ENCODE measurements at places on chromosomes 12 and 14.

- no peak for DNase-seq
These were observed 129.1 kb downstream of the PTPRB start for GRCh38 chr12:70508178-70508577.

DNA sequence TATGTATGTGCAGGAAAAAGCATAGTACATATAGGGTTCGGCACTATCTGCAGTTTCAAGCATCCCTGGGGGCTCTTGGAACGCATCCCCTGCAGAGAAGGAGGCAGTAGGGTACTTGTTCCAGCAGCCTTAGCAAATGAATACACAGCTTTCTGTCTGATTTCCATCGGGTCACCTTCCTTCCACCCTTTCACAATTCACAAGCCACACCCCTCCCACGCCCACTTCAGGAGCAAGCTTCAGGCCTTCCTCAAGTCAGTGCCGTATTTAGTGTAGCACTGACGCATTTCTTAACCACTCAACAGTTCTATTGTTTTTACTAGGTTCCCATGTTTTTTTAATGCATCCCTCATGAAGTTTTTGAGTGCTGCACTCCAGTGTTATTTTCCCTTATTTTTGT is 64.2 kb downstream of the CLMN start:
- DNase-seq, result peak; percentile 57

- DNase-seq, result no peak
These were observed 227.6 kb upstream of the FOXN3 start for GRCh38 chr14:89644641-89645040.

- DNase-seq, result no peak
These were observed 66.3 kb upstream of the NCOR2 start for GRCh38 chr12:124633365-124634362.

- no peak for DNase-seq
These were observed 881 bp upstream of the PUS1 start for GRCh38 chr12:131928080-131928710.

- DNase-seq, result peak; percentile 51
These were observed 5.1 kb upstream of the PAPLN start for GRCh38 chr14:73231981-73232851.

- no peak for DNase-seq
These were observed 94.5 kb downstream of the MYRFL start for GRCh38 chr12:69919495-69919894.

DNA sequence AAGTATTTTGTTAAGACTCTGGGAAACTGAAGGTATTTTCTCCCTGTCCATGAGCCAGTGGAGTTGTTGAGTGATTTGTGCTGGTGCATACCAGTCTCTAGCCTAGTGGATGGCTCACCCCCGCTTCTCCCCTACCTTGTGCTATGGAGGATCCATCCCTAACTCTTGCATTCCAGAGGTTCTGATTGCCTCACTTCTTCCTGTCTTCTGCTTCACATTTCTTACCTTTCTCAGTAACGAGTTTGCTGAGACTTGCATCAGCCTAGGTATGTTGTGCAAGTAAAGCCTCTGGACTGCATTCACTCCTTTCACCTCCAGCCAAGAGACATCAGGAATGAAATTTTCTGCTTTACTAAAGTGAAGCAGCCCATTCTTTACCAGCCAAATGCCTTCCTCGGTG is 391.6 kb downstream of the ZFP36L1 start:
- no peak for DNase-seq

- DNase-seq, result no peak
These were observed 2.3 kb downstream of the ANKRD9 start for GRCh38 chr14:102507081-102507856.

- DNase-seq, result no peak
These were observed 447.5 kb downstream of the ADAMTS20 start for GRCh38 chr12:43104494-43104893.

- no peak for DNase-seq
These were observed 191.0 kb downstream of the ERC1 start for GRCh38 chr12:1182069-1182468.

GRCh38 chr12:88241862-88242570 is 99.9 kb downstream of the TMTC3 start:
- no peak for DNase-seq

- DNase-seq, result no peak
These were observed 24.0 kb upstream of the TMED10 start for GRCh38 chr14:75200451-75200850.

- no peak for DNase-seq
These were observed 39.4 kb upstream of the ANO4 start for GRCh38 chr12:100755186-100755585.

GRCh38 chr14:63277591-63278183 is 41.0 kb downstream of the GPHB5 start:
- DNase-seq, result no peak

DNA sequence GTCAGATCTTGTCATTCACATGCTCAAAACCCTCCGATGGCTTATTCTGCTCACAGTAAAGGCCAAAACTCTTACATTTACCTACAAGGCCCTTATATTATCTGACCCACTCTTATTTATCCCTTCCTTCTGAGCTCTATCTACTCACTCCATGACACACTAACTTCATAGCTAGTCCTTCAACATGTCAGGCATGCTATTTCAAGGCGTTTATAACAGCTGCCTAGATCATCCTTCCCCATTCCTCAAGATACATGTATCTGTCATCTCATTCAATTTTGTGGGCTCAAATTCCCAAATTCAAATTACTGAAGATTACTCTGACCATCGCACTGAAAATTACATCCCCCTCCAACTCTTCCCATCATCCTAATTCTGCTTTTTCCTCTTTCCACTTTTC is 6.9 kb downstream of the MIS18BP1 start:
- no peak for DNase-seq

- DNase-seq, result no peak
These were observed 24.8 kb downstream of the IL26 start for GRCh38 chr12:68200854-68201253.

DNA sequence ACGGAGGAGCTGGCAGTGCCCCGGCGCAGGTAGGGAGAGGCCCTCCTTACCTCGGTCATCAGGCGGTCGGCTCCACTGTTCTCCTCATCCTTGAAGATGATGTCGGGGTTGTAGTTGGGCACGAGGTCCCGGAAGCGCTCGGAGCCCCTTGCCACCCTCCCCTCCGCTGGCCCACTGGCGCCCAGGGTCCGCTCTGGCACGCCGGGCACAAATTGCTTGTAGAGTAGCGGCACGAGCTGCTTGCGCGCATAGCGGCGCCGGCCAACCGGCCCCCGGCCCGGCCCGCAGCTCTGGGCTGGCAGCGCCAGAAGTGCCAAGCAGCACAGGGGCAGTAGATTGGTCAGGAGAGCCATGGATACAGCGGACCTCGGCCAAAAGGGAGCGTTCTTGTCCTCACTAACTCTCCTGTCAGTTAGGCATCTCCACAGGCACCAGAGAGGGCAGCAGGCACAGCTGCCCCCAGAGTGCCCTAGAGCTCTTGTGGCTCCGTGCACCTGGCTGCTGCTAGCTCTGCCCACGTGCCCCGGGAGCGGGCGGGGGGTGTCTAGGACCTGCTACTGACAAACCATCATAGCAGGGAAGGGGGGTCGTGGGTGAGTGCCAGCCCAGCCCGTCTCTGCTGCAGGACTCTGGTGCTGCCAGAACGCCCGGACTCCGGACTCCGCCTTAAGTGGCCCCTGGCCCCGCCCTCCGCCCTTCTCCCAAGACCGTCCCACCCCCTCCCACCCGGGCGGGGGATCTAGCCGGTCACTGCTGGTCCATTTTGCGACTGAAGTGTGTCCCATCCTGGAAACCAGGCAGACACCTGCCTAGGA is at the start of gene DHH:
Gene DHH, minus strand, starts transcription at position 642 of the 815 bp plus-strand sequence. Its CDS starts 289 bp downstream, at position 353.
- DNase-seq, result peak; percentile 66

GRCh38 chr14:65026526-65026925 is 39.8 kb downstream of the FNTB start:
- no peak for DNase-seq

DNA sequence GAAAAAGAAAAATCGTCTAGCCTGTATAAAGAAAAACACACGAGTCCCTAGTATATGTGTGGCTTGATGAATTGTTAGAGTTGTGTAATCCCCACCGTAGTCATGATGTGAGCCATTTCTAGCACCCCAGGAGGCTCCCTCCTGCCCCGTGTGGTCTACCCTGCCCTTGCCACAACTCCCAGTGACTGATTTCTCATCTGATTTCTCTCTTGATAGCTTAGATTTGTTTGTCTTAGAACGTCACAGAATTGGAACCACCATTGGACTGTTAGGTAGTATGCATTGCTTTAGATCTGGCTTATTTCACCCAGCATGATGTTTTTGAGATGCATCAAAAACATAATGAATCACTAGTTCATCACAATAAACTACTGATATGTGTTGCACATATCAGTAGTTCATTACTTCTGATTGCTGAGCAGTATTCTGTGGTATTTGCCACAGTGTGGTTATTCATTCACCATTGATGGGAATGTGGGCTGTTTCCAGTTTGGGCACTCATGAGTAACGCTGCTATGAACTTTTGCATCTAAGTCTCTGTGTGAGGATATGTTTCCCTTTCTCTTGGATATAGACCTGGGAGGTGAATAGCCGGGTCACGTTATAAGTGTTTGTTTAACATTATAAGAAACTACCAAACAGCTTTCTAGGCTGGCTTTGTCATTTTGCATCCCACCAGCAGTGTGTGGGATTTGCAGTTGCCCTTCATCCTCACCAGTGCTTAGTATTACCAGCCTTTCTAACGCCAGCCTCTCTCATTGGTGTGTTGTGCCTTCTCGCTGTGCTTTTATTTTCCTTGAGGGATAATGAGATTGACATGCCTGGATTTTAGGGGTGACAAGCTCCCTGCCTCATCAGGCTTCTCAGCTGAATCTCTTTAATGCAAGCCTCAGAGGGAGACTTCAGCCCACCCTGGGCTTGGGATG is 31.9 kb upstream of the NCOR2 start:
- no peak for DNase-seq

- no peak for DNase-seq
These were observed 7.1 kb upstream of the SNRPF start for GRCh38 chr12:95851606-95852005.

GRCh38 chr12:6465467-6466183 is 4.9 kb downstream of the VAMP1 start:
- DNase-seq, result peak; percentile 56

GRCh38 chr14:100473249-100473648 is 114.0 kb downstream of the BEGAIN start:
- DNase-seq, result no peak

DNA sequence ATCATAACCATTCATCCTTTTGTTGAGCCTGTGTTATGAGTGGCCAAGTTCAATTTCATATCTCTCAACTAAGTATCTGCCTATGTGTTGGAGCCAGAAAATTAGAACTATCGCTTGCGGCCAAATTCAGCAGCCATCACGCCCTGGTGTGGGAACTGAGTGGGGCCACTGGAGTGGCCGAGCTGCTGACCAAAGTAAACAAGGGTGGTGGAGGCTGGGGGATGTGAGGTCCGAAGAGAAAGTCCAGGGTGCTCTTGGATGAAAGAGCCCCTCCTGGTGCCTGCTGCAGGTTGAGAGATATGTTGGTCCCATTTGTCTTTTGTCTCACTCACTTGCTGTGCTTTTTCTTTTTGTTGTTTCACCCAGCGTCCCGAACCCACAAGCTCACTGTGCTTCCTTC is 14.9 kb downstream of the ADGRD1 start:
- no peak for DNase-seq

DNA sequence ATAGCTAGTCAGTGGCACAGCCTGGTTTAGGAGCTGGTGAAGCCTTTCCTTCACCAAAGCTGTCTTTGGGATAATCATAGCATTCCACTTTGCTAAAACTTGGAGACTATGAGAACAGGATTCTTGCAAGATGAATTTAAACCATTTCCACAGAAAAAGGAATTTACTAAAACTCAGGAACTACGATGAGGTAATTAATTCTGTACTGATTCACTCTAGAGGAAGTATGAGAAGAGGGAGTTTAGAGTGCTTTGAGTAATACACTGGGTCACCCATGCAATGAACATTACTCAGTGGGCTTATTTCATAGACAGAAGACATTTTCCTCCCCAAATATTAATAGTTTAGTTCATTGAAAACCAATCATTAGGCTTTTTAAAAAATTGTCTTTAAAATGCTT is 73.0 kb downstream of the RMST start:
- no peak for DNase-seq

DNA sequence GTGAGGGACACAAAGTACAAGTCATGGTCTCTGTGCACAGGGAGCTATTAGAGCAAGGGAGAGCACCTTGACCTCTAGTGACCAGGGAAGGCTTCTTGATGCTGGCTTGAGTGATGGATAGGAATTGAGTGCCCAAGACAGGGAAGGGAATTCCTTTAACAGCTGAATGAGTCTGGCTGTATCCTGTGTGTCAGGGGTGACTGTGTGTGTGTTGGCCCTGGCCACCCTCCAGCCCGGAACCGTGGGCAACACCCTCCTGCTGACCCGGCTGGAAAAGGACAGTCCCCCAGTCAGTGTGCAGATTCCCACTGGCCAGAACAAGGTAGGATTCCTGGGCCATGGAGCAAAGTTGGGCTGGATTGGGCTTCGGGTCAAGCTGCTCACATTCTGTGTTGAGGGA is 5.5 kb upstream of the PFDN5 start:
- no peak for DNase-seq

GRCh38 chr12:98595243-98595988 is 1.9 kb downstream of the SLC25A3 start:
- no peak for DNase-seq

DNA sequence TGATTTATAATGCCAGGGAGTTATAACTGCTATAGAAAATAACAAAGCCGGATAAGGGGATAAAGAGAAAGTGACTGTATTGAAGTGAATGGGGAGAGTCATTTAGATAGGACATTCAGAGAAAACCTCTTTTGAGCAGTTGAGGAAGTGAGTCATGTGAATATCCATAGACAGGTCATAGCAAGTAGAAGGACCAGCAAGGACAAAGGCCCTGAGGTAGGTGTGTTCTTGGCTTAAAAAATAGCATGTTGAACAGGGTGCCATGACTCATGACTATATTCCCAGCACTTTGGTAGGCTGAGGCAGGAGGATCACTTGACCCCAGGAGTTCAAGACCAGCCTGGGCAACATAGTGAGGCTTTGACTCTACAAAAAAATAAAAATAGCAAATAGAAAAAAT is 51.5 kb upstream of the RAP1B start:
- no peak for DNase-seq

DNA sequence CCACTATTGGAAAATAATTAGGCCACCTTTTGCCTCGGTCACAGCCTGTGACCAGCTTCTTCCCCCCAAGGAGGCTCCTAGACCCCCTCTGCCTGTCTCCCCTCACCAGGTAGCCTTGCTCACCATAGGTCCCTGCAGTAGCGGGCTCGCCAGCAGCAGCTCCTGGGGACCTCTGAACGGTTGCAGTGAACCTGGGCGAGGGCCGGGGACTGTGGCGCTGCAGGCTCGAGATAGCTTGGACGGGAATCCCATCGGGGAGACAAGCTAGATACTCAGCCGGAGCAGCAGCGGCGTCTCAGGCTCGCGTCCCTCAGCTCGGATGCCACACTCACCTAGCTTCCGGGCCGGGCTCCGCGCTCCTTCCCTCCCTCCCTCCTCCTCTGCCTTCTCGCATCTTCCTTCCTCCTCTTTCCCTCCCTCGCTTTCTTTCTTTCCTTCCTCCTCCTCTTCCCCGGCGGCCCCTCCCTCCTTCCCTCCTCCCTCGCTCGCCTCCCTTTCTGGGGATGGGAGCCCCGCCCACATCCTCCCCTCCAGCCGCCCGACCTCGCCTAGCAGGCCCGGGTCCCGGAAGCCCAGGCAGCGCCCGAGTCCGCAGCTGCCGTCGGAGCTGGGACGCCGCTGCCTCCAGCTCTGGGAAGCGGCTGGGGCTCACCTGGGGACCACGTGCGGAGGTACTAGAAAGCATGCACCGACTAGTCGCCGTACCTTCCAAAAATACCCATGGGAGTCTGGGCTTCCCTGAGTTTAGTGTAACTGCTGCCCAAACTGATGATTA is at the start of gene BMP4:
Gene BMP4, minus strand, starts transcription at position 399 of the 775 bp plus-strand sequence. CDS start 4,603 bp downstream, outside the sequence.
- DNase-seq, result peak; percentile 86

All from nephron progenitor cell (in vitro differentiated cells).